ENCODE measurements at places on chromosomes 7 and 10.

GRCh38 chr7:64183126-64183742 lies 23.8 kb upstream of the ZNF735 start:
- DNase-seq: peak; percentile 19

DNA sequence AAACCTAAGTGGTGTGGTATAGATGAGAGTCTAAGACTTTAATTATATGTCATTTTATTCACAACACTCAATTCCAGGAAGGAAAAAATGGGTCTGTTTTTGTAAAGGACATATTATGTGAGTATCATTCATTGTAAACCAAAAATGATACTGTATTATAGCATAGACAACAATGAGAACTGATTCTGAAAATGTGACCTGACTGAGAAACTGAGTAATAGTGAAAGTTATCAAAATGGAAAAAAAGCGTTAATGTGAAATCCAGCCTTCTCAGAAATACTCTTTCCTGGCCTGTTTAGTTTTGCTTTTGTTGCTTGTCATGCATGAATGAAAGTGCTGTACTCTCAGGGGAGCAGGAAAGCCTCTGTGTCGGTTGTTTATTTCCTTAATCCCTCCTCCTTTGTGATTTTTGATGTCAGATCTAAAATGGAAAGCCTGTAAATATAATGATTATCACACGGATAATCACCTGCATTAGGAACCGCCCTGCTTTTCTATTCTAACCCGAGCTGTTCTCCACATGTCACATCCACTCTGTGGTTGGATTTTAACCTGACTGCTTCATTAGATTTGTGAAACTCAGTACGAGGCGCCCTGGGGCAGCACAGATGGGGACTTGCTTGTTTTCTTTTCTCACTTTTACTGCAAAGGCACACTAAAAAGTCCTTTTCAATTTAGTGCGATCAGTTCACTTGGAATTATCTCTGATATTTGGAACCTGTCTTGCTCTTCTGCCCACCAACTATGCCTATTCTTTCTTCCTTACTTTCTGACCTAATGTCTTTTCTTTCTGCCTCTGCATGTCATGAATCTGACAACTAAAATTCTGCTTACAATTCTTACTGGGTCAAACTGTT lies 240.9 kb upstream of the KAT6B start:
- peak; percentile 12 for DNase-seq

DNA sequence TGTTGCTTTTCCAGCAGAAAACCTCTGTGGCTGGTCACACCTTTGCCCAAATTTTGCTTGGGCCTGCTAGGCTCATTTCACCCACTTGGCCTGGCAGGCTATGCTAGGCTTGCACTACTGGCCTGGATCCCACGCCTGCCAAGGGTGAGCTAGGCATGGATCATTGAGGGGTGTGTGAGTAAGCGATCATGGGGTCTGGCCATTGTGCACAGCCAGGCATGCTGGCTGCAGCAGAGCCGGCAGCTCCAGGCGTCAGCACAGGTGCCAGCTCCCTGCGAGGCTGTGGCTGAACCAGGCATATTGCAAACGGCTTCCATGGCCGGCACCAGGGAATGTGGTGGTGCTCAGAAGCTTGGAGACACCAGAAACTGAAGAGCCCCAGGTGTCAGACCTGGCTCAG lies 19.2 kb downstream of the CFAP70 start:
- DNase-seq: no peak

DNA sequence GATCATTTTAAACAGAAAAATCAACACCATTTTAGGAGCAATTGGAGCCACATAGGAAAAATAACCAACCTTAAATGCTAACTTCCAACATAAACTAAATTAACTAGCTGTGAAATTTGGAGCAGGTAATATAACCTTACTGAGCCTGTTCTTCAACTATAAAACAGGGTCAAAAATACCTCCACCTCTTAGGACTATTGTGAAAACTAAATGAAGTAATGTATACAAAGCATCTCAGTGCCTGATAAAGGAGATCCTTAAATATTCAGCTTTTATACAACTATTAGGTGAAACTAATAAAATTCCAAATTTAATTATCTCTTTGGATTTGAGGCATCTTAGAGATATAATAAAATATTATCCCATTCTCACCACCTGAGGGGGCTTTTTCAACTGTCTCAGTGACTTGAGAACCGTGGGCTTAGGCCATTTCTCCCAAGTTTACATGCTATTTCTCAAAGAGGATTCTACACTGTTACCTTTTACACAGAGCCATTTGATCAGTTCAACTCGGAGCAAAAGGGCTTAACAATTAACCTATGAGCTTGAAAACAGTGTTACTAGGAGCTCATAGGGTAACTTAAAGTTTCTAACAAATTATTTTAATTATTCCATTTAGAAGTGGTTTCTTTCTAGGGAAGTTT lies 165.0 kb upstream of the ASAH2 start:
- DNase-seq: no peak

- DNase-seq: no peak
Observed at GRCh38 chr7:122546496-122546895, 152.4 kb downstream of the RNF133 start.

DNA sequence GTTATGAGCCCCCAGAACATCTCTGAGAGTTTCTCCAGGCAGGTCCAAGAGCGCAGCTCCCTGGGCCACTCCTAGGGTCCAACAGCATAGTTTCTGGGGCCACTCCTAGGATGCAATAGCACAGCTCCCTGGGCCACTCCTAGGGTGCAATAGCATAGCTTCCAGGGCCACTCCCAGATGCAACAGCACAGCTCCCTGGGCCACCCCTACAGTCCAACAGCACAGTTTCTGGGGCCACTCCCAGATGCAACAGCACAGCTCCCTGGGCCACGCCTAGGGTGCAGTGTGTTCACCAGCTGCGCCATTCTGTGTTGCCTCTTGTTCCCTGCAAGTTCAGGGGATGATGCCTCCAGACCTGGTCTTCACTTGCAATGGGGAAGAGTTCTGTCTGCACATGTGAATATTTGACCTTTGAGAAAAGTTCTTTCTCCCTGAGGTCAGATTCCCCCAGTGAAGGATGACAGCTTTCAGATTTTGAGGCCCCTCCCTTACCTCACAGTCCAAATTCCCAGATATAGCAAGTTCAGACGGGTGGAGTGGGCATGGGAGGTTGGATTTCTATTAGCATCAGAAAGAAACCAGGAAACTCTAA lies 43.0 kb upstream of the LEP start:
- DNase-seq: no peak

DNA sequence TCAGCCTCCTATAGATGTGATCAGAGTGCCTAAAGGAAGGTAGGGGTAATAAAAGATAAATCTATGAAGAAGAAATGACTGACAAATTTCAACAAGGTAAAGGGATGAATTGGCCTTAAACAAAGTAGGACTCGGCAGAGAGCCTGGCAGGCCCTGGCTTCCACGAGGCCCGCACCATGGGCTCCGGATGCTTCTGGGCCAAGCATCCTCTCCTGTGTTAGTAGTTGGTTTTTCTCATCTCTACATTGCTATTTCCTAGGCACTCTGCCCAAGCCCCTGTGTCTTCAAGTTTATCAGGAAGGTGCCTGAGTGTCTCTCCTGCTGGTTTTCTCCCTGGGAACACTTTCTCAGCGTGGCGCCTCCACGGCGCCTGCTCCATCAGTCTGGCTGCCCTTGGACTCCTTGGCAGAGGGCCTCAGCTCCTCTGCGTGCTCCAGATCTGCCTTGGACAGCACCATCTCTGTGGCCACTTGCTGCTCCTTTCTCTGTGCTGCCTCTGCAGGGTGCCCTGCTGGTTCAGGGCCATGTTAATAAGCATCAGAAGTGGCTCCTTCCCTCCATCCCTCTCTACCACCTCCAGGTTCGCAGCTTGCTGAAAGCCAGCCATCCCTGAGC lies 413.3 kb upstream of the DPP6 start:
- DNase-seq: no peak

DNA sequence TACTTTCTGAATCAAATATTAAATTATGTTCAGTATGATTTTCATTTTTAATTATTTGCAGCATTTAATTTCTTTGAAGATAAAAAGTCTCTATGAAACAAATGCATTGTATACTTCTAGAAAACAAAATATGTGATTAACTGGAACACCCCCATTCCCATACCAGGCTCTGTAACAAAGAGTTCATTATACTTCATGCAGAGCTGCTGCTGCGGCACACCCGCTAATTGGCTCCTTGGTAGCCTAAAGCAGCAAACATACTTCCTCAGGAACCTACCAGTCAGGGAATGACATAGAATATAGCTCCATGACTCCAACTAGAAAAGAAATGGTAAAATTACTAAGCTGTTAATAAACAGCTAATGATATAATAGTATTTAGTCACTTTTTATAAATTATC lies 19.3 kb downstream of the RAB11FIP2 start:
- DNase-seq: no peak

GRCh38 chr7:45582136-45582749 lies 8.1 kb downstream of the ADCY1 start:
- DNase-seq: no peak

- no peak for DNase-seq
Observed at GRCh38 chr7:94375691-94376090, 19.0 kb upstream of the COL1A2 start.

DNA sequence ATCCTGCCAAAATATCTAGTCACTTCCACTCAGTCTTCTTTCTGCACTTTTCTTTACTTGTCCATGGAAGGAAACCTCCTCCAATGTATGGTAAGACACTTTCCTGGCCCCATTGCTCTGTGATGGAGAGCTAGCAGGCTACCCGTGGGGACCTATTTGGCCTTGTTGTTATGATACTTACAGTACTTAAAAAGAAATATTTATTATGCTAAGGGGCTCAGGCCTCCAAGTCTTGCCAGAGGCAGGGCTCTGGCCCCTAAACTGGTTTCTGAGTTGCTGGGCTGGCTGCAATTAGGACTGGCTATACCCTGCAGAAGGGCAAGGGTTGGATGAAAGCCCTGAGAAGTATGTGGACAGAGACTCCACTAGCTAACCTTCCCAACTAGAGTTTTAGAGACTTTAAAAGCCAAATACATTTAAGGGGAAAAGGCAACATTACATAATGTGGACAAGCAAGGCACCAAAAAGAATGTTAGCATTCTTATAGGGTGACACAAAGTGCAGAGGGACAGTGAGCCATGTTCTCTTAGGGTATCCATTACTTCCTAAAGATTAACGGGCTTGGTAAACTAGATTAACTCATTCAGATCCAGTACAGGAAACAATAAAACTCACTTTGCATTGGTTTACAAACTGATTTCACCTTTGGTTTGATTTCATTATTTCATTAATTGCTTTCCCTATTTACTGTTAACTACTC lies 84.9 kb upstream of the INHBA start:
- DNase-seq: no peak

GRCh38 chr7:117587931-117588330 lies 108.1 kb downstream of the CFTR start:
- no peak for DNase-seq

DNA sequence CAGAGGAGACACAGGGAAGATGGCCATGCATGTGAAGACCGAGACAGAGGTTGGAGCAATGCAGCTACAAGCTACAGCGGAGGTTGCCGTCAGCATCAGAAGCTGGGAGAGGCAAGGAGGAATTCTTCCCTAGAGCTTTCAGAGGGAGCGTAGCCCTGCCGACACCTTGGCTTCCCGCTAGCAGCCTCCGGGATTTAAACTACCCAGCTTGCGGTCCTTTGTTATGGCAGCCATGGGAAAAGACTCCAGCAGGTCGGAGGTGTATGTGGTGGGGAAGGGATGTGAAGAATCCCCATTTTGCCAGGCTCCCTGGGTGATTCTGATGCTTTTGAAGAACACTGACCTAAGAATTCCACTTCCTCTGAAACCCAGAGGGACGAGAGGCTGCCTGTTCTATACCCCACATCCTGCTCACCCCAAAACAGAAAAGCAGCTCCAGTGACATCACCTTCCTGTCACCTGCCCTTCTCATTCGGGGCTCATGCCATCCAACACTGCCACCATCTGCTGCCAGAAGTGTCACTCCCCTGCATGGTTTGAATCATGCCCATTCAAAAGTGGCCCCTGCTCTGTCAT lies 3.3 kb upstream of the SEPHS1 start:
- peak; percentile 36 for DNase-seq

- no peak for DNase-seq
Observed at GRCh38 chr7:116679500-116679899, 7.5 kb downstream of the MET start.

DNA sequence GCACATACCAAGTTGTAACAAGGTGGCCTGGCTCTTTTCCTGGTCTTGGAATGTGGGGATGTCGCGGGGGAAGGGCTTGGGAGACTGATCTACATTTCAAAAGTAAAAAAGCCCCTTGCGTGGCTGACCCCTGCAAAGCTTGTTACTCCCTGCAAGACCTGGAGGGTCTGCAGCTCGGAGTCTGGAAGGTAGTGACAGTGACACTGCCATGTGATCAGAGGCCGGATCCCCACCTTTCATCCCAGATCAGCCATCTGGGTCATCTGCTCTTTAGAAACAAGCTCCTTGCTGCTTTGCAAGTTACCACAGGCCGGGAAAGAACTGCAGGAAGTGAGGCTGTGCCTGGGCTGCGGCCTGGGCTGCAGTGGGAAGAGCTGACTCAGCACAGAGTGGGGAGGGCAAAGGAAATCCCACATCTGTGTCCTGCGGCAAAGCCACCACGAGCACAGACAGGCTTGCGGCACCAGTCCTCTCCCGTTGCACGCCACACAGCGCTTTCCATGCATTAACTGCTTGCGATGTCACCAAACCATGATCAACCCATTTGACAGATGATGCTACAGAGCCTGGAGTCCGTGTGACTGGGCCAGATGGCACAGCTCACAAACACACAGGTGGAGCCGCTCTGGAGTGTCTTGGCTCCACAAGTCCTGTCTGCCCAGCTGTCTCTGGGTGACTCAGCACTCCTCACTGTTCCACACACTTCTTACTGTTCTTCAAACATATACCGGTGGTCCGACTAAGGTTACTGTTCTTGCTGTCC lies 97.7 kb downstream of the SH3PXD2A start:
- no peak for DNase-seq

GRCh38 chr10:3692387-3692999 lies 92.5 kb downstream of the KLF6 start:
- DNase-seq: no peak

GRCh38 chr7:94179466-94179865 lies 175.3 kb upstream of the BET1 start:
- DNase-seq: no peak

DNA sequence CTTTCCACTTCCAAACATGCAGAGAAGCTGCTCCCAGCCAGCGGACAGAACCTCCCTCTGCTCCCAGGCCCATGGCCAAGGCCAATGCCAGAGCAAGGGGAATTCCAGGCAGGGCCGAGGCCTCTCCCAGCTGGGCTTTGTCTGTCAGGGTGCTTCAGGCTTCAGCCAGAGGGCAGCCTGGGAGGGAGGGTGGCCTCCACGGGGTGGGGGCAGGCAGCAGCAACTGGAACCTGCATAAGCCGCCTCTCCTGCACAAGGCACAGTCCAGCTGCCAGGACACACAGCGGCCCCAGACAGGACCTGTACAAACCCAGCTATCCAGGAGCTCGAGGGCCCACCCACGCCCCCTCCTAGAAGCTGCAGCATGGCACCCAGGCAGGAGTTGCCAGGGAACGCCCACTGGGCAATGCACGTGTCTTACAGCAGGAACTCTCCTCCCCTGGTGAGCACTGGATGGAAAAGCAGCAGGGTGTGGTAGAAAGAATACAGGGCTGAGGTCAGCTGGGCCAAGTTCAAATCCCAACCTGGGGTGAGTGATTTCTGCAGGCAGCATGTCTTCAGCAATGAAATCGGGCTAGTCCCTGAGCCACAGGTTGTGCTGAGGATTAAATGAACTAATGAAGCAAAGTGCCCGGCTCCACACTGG lies 7.6 kb downstream of the FAM53B start:
- DNase-seq: no peak

- DNase-seq: no peak
Observed at GRCh38 chr7:2983586-2983985, 60.1 kb downstream of the CARD11 start.
